ENCODE measurements at places on chromosomes 3 and 15.

DNA sequence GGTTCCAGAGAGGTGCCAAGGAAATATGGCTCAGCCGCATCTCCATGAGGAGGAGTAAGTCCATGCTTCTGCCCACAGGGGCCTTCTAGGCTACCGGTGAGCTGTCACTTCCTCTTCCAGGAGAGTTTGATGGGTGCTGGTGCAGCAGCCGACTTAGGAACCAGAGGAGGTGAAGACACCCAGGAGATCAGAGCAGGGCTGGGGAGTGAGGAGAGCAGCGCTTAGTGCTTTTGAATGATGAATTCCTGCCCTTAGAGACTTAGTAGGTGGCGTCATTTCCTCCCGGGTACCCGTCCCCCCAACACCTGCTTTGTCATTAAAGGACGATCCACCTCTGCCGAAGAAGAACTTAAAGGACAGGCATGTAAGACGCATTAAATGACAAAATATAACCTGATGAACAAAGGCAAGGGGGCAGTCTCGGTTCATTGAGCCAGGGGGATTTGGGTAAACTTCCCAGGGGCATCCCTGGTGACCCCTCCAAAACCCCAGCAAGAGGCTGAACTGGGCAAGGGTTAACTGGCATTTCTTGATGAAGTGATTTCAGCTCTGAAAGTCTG, 67.6 kb downstream of the HES1 start:
- no peak for DNase-seq

DNA sequence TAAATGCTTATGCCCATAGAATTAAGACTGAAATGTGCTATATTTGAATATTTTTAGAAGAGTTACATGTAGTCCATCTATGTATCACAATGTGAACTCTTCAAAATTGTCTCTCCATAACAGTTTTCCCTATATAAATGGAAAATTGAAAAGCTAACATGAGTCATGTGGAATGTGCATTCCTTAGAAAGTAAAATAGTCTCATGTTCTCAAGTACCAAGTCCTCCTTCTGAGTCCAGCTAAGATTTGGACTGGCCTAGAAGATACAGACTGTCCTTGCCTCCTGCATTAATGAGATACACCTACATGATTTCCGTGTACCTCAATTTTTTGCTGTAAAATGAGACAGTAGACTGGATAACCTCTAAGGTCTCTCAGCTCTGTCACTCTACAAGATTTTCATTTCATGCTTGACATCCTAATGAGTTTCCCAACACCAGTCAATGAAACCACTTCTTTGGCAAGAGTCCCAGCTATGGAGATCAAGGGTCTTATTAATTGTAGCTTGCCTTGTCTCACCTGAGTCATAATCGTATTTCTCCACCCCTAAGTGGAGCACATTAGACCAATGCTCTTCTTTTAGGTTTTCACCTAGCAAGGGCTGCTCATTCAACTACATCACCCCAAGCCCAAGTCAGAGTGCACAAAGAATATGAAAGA, 350.6 kb upstream of the IL12A start:
- no peak for DNase-seq

DNA sequence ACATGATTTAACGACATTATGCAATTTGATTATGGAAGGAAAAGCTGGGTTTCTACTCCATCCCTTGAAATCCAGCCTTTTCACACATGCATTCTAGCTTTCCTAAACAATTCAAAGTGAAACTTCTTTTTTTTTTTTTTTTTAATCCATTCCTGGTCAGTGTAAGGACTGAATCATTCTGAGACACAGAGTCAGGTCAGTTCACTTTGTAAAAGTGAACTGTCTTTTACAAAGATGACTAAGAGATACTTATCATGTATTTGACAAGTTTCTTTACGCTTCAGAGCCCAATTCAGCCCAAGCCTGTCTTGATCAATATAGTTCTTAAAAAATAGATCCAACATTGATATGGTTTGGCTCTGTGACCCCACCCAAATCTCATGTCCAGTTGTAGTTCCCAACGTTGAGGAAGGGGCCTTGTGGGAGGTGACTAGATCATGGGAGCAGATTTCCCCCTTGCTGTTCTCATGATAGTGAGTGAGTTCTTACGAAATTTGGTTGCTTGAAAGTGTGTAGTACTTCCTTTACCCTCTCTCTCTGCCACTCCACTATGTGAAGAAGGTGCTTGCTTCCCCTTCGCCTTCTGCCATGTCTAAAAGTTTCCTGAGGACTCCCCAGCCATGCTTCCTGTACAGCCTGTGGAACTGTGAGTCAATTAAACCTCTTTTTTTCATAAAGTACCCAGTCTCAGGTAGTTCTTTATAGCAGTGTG, 345.6 kb upstream of the THBS1 start:
- no peak for DNase-seq

DNA sequence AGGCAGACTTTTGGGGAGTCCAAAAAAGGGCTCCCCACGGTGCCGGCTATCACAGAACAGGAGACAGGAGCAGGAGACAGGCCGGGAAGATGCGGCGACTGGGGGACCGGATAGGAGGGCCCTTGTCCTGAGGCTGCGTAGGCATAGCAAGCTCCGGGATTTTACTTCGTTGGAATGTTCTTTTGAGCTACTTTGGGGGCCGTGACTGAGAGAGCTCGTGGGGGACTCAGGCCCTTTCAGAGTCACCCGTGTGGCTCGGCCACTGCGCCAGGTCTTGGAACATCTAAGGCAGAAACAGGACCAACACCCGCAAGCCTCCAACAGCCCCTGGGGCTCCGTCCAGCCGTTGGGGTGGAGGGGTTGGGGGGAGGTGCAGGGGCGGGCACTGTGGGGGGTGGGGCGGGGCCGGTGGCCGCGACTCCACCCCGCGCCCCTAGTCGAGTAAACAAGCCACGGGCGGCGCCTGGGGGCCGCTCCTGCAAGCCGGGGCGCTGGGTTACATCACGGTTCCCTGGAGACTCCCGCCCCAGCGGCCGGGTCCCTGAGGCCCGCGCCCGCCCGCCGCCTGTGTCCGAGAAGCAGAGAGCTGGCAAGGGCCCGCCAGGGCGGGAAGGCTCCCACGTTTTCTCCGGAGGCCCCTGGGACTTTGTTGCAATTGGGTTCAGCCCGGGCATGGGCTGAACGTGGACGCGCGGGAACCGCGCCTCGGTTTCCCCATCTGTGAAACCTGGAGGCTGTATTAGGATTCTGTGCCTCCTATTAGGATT, 23.3 kb upstream of the C15orf39 start:
- no peak for DNase-seq

DNA sequence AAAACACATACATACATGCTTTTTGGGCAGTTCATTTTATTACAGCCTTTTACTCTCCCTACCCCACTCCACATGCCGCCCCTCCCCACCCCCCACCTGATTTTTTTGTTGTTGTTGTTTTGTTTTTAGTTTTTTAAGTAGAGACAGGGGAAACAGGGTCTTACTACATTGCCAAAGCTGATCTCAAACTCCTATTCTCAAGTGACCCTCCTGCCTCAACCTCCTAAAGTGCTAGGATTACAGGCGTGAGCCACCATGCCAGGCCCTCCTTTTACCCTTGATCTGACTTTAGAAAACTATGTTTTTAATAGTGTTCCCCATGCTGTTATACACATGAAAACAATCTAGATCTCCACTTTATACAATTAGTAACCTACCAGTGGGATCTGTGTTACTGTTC, 14.8 kb downstream of the PDE12 start:
- DNase-seq, result no peak

DNA sequence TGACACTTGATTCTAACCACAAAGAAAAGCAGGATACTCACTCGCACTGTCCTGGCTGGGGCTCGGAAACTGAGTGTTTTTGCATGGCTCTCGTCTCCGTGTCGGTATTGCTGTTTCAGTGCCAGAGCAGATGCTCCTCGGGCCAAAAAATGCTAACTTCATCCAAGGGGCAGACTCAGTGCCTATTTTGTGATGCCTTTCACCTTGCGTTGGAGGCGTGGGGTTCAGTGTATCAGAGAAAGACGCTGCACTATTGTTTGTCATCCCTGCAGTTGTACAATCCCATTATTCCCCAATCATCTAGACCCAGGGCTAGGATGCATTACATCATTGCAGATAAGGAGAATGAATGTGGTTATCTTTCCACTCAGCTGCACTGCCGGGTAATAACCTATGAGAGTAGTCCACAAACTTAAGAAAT, 1.4 kb downstream of the CACNA2D3 start:
- DNase-seq, result no peak

DNA sequence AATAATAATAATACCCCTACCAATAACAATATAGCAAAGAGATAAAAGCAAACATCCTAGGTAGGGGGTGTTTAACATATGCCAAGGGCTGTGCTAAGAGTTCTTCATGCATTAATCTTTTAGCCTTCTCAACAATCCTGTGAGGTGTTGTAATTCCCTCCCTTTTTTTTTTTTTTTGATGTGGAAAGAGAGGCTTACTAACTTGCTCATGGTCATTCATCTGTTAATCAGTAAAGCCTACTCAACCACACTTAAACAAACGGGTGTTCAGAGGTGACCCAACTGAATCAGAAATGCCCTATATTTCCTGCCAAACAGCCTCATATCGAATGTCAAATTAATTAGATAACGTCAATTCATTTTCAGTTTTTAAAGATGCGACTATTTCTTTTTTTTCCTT, 232.1 kb downstream of the CTNNB1 start:
- DNase-seq, result no peak

GRCh38 chr3:100019719-100020118, 94.6 kb downstream of the FILIP1L start:
- no peak for DNase-seq

DNA sequence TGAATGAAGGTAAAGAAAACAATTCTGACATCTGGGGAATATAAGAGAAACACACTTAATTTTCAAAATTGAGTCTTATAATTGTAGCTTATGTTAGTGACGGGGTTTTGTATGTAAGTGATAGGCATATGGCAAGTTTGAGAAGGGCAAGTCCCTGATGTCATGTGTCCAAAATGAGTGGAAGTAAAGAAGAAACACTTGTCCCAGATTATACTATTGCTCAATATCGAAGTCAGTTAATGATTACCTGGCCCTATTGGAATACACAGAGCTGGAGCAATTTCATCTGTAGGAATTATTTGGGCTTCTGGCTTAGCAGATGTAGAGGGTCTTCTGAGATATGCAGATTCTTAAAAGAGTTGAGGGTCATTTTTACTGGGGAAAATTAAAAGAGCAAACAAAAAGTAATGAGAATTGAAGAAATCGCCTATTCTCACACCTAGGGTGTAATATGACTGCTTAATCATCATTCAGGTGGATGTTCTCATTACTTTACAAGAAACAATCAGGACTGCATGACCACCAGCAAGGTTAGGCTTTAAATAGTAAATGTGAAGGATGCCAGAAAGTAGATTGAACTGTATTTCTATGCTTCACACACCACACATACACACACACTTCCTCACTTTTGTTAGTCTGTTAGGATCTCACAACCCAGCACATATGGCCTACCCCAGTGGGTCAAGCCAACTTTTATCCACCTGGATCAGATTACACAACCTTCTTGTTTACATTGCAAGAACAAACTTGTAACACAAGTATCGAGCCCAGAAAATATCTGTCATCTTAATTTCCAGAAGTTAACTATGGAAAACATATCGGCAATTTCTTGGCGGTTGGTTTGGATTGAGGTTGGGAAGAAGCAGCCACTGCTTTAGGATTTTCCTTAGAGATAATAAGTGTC, 183.3 kb upstream of the LRRC3B start:
- no peak for DNase-seq

DNA sequence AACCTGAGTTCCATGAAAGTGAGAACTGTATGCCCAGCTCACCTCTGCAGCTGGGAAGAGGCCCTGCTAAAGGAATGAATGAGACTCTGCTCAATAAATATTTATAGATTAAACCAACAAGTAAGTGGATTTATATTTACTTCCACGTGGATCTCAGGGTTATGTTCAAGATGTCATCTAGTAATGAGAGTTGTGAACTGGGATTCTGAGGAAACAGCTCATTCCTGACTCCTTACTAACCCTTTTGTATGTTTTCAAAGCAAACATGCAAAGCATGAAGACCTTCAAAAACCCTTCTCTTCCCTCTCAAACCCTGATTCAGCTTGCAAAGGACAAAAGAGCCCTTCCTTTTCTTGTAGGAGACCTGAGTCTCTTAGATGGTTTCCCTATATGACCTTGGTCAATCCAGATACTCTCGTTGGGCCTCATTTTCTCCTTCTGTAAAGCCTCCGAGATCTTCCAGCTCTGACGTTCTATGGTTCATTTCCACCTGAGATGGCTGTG, 53.4 kb downstream of the LSM3 start:
- DNase-seq, result no peak

DNA sequence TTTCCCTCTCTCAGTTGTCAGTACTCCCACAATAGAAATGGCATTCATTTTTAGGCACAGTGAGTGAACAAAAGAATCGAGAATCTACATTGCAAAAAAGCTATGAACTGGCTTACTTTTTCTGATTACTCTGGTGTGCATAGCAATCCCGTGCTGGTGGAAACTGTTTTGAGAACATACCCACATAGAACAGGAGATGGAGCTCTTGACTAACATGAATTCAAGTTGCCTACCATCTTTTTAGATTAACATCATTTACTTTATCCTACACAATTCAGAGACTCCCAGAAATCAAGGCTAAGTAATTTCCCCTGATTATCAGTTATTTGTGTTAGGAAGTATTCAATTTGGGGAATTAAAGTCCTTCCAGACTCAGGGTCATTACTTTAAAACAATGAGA, 326.6 kb downstream of the ARPP21 start:
- no peak for DNase-seq

- no peak for DNase-seq
Measured at GRCh38 chr3:75983609-75984290, 198.4 kb upstream of the ZNF717 start.

DNA sequence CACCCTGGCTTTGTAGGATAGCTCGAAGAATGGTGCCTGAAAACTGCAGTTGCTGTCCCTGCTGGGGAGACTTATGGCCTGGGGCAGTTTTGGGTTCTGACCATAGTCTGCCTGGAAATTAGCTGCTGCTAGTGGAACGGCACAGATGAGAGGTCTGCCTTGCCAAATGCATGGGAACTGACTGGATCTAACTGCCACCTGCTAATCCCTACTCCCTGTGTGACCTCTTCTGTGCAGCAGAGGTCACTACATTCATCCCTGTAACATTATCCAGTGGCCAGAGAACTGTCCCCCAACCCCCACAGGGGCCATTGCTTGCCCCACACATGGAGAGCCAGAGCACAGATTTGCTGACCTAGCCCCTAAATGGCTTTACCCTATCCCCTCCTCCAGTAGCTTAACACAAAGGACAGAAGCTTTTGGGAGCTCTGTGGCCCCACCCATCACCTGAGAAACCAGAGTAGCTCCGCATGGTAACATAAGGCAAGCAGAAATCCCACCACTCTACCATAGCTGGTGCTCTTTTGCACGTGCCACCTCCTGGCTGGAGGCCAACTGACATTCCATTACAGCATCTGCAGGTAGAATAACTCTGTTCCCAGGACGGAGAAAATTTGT, 840.0 kb downstream of the EPHA3 start:
- DNase-seq, result no peak

- no peak for DNase-seq
Measured at GRCh38 chr15:68696414-68697363, 117.9 kb downstream of the CORO2B start.
